ENCODE measurements at places on chromosomes 7 and 10.

- DNase-seq = no peak
Observed at GRCh38 chr7:6277476-6277875, 5.1 kb upstream of the CYTH3 start.

DNA sequence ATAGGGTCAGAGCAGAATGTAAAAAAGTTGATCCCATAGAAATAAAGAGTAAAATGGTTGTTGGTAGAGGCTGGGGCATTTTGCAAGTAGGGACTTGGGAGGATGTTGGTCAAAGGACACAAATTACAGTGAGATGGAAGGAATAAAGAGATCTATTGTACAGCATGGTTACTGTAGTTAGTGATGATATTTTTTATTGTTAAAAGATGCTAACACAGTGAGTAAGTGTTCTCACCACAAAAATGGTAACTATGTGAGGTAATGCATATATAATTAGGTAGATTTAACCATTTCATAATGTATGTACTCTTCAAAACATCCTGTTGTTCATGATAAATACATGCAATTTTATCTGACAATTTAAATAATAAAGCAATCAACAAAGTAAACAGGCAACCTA is 280.7 kb upstream of the MAGI2 start:
- no peak for DNase-seq

- no peak for DNase-seq
Observed at GRCh38 chr7:14196555-14196954, 207.1 kb upstream of the ETV1 start.

DNA sequence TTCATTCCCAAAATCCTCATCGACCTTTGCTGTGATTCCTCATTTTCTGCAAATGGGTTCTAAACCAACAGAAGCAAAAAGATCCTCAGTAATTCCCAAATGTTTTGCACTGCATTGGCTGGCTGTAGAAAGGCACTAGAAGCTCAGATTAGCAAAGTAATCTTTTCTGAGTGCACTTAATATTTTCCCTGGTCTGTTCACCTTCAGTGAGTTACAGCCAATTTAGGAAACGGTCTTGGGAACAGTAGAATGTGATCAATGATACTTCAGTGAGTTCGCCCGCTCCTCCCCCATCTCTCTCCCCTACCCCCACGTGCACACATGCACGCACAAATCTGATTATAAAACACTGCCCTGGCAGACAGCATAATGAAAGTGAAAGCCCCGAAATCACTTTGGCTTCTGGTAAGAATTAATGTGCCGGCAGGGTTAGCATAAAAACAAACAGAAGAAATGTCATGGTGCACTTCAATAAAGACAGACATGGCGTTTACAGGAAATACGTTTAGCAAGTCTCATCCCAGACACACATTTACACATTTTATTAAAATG is 201.3 kb upstream of the CDCA7L start:
- DNase-seq = no peak

DNA sequence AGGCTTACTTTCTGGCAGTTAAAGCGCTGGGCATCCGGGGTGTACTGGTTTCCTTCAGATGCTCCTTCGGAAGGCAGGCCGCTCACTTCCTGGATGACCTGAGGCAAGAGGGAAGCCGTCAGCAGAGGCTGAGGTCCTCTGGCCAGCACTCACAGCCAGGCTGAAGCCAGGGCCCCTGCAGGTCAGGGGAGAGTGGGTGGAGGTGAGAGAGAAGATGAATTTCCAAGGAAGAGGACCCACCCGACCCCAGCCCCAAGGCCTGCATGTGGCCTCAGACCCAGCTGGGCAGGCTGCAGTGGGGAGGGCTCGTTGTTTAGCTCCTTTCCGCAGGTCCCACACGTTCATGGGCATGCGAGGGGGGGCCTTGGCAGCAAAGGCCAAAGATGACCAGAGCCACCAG is 71.3 kb downstream of the VWA2 start:
- DNase-seq = no peak

DNA sequence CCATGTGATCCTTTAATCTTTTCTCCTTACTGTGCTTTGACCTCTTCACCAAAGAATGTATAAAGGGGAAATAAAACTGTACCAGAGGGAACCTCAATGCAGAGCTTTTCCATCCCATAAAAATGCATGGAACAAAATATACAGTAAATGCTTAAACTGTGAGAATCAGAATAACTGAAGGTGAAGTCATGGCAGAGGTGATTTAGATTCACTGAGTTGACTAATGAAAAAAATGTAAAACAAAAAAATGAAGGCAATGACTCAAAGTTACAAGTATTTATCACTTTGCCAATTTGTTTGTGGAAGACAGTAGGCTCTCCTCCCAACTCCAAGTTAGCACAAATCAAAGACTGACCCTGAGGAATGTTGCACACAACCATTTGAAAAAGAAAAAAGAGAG is 1331.6 kb upstream of the SORCS1 start:
- no peak for DNase-seq

DNA sequence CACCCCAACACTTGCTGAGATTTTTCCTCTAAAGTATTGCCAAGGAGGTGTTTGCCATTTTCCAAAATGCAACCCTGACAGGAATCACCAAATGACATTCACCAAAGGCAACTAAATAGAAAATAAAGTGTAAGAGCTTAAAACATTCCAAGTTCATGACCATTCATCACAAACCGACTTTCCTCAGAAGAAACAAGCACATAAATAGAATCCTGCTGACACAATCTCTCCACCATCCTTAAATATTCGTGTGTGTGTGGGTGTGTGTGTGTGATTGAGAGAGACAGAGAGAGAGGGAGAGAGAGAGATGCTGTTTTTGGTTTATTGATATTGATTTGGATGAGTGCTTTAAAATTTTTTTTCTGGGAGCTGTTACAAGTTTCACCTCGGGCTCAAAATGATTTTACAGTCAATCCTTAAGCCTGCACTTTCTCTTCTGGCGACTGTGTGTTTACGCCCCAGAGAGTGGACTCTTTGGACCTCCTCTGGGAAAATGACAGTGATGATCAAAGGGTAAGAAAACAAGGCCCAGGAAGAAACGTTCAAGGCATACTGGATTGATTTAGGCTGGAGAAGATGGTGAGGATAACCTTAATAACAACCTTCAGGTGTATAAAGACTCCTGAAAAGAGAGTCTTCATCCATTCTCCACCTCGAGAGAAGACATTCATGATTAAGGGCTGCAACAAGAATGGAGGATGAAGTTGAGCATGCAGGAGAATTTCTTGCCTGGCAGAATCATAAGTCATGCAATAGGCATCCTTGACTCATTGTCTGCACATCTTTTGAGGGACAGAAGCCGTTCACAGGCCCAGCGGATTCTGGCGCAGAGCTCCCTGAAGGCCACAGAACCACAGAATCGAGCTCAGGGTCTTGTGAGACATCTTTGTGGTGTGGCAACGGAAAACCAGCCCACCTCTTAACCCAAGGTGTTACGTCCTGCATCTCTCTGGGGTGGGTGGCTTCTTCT is 104.4 kb upstream of the FGFR2 start:
- peak; percentile 3 for DNase-seq

DNA sequence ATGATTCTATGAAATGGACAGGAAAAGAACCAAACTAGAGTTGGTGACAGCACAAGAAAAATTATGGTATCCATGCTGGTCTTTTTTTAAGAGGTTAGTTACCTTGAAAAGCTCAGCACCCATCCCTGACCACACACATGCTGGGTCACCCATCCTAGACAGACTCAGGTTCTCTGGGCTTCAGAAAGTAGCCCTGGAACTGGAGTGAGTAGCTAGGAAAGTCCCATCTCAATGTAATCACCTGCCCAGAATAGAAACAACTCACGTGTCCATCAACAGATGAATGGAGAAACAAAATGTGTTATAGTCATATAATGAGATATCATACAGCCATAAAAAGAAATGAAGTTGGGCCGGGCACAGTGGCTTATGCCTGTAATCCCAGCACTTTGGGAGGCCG is 37.0 kb downstream of the GSDME start:
- no peak for DNase-seq

- DNase-seq = peak; percentile 94
Observed at GRCh38 chr10:23345861-23346260, 1.3 kb upstream of the C10orf67 start.

GRCh38 chr10:5987747-5988146 is 10.4 kb upstream of the IL15RA start:
- DNase-seq = no peak

- DNase-seq = no peak
Observed at GRCh38 chr10:23294638-23295247, 49.9 kb downstream of the C10orf67 start.

GRCh38 chr10:72418679-72419078 is 64.0 kb upstream of the DNAJB12 start:
- DNase-seq = no peak

- peak; percentile 25 for DNase-seq
Observed at GRCh38 chr7:141737118-141737835, 881 bp upstream of the SSBP1 start.

DNA sequence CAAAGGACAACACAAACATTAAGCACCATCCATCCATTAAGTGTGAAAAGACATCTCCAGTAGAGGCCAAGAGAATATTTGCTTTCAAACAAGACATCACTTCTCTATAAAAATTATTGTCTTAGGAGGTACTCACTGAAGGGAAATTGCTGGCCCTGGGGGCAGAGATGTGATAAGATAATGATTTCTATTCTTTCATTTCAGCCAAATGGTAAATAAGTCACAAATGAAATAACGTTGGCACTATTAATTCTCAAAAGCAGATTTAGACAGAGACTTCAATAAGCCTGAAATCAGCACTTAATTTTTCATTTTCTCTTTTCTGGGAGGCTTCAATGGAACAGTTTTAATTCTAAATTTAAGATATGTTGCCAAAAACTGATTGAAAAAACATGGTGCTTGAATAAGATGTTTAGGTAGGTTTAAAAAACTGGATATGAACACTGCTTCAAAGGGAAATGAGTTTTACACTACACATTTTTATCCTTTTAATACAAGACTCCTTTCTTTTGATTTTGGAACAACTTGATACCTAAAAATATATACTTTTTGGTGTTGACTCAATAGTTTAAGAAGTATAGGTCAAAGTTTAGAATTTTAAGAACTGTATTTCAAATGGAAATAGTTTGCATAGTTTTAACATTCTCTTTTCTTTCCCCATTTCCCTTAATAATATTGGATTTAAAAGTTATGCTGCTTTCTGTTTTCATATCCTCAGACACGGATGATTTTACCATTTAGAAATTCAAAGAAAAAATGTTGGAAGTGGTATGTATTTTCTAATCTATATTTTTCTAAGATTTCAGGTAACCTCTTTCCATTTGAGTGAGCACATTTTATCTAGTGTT is 204.0 kb downstream of the AHR start:
- DNase-seq = no peak

DNA sequence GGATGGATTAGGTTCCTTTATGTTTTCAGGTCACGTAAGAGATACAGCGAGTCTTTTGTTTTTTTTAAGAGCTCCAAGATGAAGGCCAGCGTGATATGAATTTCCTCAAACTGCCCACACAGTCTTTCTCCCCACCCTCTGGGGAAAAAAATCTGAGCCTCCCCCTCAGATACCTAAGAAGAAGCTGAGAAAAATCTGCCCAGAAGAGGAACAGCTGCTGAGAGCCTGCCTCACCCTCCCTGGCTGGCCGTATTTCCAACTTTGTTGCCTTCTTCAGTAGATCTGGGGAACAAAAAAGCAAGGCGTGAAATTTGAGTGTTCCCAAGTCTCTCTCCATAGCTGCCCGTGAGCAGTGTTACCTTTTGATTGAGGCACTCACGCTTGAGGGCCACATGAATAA is 208.1 kb downstream of the KIAA1217 start:
- DNase-seq = no peak

DNA sequence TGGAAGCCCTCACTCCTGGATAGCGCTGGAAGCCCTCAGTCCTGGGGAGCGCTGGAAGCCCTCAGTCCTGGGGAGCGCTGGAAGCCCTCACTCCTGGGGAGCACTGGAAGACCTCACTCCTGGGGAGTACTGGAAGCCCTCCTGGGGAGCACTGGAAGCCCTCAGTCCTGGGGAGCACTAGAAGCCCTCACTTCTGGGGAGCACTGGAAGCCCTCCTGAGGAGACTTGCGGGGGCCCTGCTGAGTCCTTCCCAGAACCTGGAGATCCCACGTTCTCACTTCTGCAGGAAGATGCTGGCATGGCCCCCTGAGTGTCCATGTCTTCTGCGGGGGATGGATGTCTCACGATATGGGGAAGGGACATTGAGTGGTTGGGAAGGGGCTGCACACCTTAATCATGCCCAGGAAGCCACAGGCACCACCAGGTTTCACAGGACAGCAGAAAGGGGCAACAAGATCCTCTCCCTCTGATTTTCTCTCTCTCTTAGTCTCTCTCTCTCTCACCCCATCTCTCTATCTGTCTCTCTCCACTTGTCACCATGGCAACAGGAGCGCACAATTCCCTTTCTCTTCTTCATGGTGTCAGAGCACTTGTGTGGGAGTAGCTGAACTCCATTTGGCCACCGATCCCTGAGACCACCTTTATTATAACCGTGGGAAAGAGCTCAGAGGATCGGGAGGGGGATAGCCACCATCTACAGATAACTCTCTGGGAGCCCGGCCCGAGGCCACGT is 267.0 kb downstream of the TCERG1L start:
- no peak for DNase-seq

All from HepG2 (cell line).